ENCODE measurements at places on chromosomes 2 and 18.

- H3K27ac ChIP-seq = peak overlapping the region; percentile 82
- peak overlapping the region; percentile 93 for H3K4me3 ChIP-seq
- H3K36me3 ChIP-seq = no peaks in the 10 kb centered on the region
- peaks cover 20% of the 10 kb centered on the region for H3K4me1 ChIP-seq
Measured at GRCh38 chr2:131105950-131106801, 1.0 kb downstream of the PLEKHB2 start.

GRCh38 chr2:11617527-11617926, 52.5 kb downstream of the NTSR2 start:
- H3K4me3 ChIP-seq = no peak overlapping the region
- no peak overlapping the region for H3K27ac ChIP-seq
- H3K36me3 ChIP-seq = no peaks in the 10 kb centered on the region
- DNase-seq = no peak
- no peaks in the 10 kb centered on the region for H3K27me3 ChIP-seq

DNA sequence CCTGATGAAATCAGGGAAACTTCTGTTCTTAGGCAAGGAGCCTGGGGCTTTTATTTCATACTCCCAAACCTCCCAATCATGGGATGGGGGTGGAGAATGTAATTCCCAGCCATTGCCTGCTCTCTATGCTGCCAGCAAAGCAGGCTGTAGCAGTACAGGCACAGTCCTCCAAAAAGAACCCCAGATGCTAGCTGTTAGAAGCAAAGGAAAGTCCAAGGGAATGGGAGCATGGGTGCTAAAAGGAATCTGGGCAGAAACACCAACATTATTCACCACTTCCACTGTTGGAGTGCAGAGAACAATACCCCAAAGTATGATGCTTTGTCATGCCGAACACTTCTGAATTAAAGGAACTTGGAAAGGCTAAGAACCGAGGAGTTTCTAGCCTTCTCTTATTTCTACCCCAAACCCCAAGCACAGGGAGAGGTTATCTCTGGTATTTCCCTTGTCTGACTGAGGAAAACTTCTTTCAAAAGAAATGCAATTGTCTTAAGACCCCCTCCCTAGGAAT, 24.7 kb downstream of the MDH1 start:
- no peak overlapping the region for H3K4me3 ChIP-seq
- H3K36me3 ChIP-seq = no peaks in the 10 kb centered on the region
- H3K27ac ChIP-seq = no peak overlapping the region
- no peak for DNase-seq

DNA sequence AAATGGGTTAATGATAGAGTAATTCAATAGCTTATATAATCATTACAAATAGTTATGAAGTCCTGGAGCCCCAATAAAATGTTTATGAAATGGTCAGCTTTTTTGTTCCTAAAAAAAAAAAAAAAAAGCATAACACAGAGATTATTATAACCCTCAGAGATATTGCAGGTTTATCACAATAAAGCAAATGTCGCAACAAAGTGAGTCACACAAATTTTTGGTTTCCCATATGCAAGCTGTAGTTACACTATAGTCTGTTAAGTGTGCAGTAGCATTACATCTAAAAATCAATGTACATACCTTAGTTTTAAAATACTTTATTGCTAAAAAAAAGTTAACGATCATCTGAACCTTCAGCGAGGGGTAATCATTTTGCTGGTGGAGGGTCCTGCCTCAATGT, 20.0 kb downstream of the WDFY1 start:
- no peak overlapping the region for H3K4me3 ChIP-seq
- H3K27ac ChIP-seq = no peak overlapping the region
- H3K4me1 ChIP-seq = peaks cover 3% of the 10 kb centered on the region
- H3K27me3 ChIP-seq = no peaks in the 10 kb centered on the region
- H3K36me3 ChIP-seq = no peaks in the 10 kb centered on the region

- H3K27ac ChIP-seq = peak overlapping the region; percentile 53
- no peaks in the 10 kb centered on the region for H3K27me3 ChIP-seq
- DNase-seq = no peak
- no peaks in the 10 kb centered on the region for H3K36me3 ChIP-seq
Measured at GRCh38 chr2:241728000-241728399, 6.4 kb upstream of the D2HGDH start.

- H3K36me3 ChIP-seq = no peaks in the 10 kb centered on the region
- DNase-seq = no peak
- peak overlapping the region; percentile 8 for H3K4me3 ChIP-seq
- peaks cover 3% of the 10 kb centered on the region for H3K4me1 ChIP-seq
- no peak overlapping the region for H3K27ac ChIP-seq
- H3K27me3 ChIP-seq = no peaks in the 10 kb centered on the region
Measured at GRCh38 chr2:131040661-131041401, 52.4 kb downstream of the FAM168B start.

- no peaks in the 10 kb centered on the region for H3K27me3 ChIP-seq
- H3K4me3 ChIP-seq = peak overlapping the region; percentile 66
- H3K27ac ChIP-seq = peak overlapping the region; percentile 84
- DNase-seq = peak; percentile 85
- H3K4me1 ChIP-seq = no peaks in the 10 kb centered on the region
- no peaks in the 10 kb centered on the region for H3K36me3 ChIP-seq
Measured at GRCh38 chr18:31685097-31686082, 1.0 kb upstream of the B4GALT6 start.

DNA sequence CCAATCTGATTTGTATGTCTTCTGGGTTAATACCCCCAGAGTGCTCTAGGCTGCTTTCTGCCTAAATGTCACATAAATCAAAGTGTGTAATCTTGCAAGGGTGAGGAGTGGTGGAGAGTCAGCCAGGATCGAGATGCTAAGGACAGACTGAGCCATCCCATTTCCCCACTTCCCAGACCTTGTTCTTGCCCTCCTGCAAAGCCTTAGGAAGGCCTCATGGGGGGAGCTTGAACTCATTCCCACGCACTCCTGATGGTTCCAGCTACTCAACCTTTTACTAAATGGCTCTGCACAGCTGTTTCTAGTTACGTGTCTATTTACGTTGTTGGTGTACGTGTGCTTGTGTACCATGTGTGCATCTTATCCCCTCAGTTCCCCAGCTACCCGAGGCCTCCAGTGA, 423.6 kb upstream of the TNP1 start:
- H3K27me3 ChIP-seq = no peaks in the 10 kb centered on the region
- no peak overlapping the region for H3K27ac ChIP-seq
- H3K4me1 ChIP-seq = no peaks in the 10 kb centered on the region
- no peak overlapping the region for H3K4me3 ChIP-seq
- DNase-seq = peak; percentile 31
